Stimulated activated CD8-positive, alpha-beta memory T cell treated with anti-CD3 and anti-CD28 coated beads, Interleukin-15, amount 100 ng/mL, for 4 hours (primary cell): ENCODE measurements at places on chromosomes 1 and 21.

- no peak for DNase-seq
Observed at GRCh38 chr1:186838380-186839040, 9.8 kb downstream of the PLA2G4A start.

GRCh38 chr1:53834776-53835175 lies 3.3 kb downstream of the NDC1 start:
- DNase-seq = no peak

- no peak for DNase-seq
Observed at GRCh38 chr1:59845091-59845490, 30.3 kb downstream of the HOOK1 start.

DNA sequence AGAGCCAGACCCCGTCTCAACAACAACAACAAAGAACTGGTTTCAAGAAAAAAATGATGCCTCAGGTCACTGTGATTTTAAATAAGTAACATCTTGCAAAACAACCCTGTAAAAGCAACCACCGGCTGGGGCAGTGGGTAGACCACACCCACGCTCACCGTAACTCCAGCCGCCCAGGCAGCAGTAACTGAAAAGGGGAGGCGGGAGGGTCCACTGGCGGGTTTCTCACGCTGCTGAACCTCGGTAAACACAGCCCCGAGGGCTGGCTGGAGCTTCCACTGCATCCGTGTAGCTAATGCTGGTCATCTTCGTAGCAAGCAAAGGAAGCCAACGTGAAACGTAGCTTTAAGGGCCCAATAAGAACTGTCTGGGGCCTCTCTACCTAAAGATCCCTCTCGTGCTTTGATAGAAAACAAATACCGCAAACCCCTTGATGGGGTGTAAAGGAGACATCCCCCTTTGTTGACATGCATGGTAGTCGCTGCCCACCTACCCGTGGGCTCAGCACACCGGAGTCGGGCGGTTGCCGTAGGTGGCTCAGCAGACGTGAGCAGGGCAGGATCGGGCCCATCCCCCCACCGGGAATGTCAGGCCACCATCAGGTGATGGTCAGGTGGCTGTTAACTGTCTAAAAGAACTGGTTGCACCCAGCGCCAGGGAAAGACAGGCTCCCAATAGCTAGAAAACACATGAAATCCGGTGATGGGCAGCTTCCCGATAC lies 4.2 kb downstream of the C1orf159 start:
- no peak for DNase-seq

DNA sequence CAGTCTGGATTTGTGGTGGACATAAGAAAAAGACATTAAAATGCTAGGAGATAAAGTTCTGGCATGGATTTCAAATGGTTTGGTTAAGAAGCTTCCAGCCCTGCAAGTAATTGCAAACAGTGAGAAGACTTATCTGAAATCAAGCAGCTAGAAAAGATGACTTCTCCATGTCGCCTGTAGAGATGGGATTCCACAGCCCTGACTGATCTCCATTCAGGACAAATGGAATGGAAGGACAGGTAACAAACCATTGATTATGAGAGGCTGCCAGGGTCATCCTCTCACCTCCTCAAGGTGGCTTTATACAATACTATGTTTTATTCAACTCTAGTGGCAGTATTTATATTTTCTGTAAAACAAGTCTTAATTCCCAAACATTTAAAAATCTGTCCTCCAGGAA lies 237.9 kb downstream of the HLX start:
- no peak for DNase-seq

GRCh38 chr1:22816067-22816775 lies 105.6 kb downstream of the EPHB2 start:
- DNase-seq = no peak

DNA sequence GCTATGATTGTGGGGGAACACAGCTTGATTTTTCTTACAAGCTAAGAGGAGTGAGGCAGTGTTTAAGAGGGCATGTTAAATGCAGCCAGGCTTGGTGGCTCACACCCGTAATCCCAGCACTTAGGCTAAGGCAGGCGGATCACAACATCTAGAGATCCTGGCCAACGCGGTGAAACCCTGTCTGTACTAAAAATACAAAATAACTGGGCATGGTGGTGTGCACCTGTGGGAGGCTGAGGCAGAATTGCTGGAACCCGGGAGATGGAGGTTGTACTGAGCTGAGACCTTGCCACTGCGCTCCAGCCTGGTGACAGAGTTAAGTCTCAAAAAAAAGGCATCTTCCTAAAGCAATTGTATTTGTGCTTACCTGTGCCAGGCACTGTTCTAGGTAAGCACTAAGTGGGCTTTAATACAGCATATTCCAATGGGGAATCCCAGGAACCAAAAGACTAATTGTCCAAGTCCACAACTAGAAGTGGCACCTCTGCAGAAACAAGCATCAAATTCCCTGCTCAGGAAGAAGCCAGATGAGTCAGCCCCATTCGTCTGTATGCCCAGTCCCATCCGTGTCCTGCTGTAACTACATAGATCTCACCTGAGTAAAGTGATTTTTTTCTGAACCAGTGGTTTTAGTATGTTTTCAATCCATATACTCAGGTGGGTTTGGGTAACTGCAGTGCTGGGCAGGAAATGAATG lies 4.6 kb downstream of the RCC1 start:
- DNase-seq = no peak

DNA sequence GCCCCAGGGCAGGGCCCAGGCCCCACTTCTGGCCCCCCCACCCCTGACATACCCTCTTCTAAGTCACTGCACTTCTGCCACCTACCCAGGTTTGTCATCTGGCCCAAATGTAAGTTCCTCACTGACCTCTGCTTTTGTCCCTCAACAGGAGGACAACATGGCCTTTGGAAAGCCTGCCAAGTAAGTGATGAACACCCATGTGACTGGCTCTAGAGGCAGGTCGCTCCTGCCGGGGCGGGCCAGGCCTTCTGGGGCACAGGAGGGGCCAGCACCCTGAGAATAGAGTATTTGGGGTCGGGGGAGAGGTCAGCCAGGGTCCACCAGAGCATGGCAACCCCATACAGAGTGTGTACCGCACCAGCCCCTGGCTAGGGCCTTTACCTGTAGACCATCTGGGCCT lies 9.9 kb upstream of the SYTL1 start:
- DNase-seq = no peak
